ENCODE measurements at places on chromosomes 11 and 22.

DNA sequence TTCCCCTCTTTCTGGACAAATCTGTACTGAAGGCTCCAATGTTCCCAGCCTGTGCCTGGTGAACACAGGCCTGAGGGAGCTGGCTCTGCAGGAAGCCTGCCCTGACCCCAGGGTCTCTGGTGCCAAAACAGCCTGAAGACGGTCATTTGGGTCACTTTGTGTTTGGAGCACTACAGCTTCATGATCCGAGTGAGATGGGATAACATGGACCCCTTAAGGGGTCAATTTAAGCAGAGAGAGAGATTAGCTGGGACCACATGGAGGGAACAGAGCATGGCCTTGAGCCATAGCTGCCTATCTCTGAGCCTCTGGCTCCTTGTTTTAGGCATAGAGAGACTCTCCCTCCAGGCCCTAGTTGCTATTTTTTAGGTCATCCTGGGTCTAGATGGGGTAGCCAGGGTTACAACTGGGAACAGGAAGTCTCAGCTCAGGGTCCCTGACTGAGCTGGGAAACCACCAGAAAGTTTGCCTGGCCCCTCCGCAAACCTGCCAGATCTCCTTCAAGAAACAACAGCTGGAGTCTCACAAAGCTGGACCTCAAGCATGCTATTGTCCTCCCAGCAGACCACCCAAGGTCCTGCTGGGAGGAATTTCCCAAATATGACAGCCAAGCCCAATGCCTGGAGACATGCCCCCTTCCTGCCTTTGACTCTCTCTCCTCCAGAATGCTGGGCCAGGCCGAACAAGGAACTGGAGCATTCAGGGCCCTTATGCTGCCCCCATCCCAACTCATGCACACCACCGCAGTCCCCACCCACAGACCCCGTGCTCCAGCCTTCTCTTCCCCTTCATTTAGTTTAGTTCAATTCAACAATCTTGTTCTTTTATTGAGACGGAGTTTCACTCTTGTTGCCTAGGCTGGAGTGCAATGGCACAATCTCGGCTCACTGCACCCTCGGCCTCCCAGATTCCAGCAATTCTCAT is 4.0 kb downstream of the SLCO2B1 start:
- DNase-seq, result no peak

DNA sequence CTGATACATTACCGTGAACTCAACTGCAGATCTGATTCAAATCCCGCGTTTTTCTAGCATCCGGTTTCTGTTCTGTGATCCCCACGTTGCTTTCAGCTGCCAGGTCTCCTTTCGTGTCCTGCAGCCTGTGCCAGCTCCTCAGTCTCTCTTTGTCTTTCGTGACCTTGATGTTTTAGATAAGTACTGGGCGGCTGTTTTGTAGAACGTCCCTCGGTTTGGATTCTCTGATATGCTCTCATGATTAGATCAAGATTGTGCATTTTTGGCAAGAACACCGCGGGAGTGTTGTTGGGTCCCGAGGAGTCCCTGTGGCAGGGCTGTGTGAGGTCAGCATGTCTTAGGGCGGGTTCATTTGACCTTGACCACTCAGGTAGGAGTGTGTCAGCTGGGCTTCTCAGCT is 38.6 kb downstream of the KCNQ1 start:
- no peak for DNase-seq

- DNase-seq, result no peak
These were observed 180.2 kb downstream of the CHST1 start for GRCh38 chr11:45485070-45485707.

GRCh38 chr22:30574095-30574981 is at the start of gene GAL3ST1:
Gene GAL3ST1, minus strand, starts transcription at chr22:30574665. Its CDS starts 17,273 bp downstream, at chr22:30557392.
- DNase-seq, result no peak

DNA sequence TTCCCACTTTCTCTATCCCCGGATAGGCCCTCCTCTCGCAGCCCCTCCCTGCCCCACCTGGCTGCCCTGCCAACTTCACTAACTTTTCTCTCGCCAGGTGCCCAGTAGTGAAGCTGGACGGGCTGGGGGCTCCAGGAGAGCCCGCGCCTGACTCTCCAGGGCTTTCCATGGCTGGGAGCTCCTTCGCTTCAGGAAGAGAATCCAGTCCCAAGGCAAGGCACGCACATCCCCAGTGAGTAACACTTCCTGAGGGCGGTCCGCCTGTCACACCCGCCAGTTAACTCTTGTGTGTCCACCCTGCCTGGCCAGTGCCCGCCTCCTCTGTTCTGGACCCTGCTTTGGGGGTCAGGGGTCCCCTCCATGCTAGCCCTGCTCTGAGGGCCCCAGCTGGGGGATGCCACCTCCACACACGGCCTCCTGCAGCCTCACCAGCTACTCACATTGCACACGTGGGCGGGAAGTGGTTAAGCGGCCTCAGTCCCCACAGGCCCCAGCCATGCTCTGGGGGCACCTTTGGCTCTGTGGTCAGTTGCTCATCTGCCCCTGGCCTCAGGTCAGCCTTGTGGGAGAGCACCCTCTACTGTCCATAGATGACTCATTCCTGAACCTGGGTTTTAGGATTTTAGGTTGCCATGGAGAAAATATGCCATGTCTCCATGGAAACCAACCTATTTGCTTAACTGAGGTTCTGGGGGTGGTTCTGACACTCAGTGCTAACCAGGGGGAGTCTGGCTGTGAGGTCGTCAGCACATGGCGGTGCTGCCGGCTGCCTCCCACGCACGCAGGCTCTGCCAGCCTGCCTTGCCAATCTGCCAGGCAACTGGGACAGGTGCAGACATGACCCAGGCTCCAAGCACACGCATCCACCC is at the start of gene RIN1:
Gene RIN1, minus strand, starts transcription at position 201 of the 869 bp plus-strand sequence. Its CDS starts 32 bp downstream, at position 169.
- DNase-seq, result peak; percentile 58

DNA sequence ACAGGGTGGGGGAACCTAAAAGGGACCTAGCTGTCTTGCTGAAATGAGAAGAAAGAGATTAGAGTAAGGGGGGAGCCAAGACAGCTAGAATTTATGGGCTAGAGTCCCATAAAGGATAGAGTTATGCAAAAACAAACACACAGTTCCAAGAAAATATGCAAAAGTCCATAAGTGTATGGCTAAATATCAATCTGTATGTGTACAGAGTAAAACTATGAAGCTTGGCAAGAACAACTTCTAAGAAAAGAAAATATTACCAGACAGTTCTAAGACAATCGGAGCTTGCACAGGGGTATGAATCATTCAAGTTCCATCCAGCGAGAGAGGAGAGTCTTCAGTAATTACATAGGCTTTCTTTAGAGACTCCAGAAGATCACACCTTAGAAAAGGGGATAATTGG is 41.8 kb downstream of the GDPD4 start:
- DNase-seq, result no peak

- DNase-seq, result no peak
These were observed 104.7 kb downstream of the KIAA1671 start for GRCh38 chr22:25057013-25057881.

DNA sequence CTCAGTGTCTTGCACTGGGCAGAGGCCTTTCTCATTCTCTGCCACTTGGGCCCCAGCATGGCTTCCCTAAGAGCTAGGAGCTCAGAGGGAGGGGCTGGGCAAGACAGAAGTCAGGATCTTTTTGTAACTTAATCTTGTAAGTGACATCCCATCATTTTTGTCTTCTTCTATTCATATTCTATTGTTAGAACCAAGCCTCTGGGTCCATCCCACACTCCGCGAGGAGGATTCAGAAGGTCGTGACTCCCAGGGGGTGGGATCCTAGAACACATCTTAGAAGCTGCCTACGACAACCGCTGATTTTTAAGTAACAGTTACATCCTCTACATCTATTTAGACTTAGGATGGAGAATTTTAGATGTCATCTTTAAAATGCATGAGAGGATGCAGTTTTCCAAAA is 1.5 kb upstream of the IL17RA start:
- DNase-seq, result no peak

DNA sequence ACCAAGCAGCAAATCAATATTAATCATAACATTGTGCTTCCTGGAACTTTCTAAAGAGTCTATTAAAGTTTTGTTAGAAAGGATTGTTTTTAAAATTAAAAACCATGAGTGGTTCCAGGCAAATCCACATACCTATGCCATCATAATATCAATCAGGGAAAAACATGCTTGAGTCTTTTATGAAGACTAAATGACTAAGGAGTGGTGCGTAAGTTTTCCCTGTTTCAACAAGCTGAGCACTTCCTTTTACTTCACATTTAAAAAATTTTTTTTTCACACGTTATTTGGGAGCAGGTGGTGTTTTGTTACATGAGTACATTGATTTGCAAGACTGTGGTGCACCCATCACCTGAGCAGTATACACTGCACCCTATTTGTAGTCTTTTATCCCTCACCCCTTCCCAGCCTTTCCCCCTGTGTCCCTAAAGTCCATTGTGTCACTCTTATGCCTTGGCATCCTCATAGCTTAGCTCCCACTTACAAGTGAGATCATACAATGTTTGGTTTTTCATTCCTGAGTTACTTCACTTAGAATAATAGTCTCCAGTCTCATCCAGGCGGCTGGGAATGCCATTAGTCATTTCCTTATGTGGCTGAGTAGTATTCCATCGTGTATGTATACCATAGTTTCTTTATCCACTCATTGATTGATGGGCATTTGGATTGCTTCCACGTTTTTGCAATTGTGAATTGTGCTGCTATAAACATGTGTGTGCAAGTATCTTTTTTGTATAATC is 1190.3 kb upstream of the RAG2 start:
- no peak for DNase-seq

DNA sequence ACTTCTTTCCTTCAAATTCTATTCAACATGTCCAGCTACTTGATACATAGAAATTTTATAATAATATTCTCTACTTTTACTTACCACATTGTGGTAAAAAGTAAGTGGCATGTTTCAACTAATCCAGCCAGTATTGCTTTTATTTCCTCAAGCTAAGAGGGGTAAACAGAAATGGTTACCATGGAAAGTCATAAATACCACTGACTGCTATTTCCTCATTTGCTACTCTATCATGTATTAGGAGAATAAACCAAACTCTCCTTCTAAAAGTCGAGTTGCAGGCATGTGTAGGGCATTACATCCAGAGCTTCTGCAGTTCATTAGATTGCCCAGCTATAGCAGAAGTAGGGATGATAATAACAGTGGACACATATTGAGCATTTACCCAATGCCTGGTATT is 208.4 kb downstream of the MAML2 start:
- no peak for DNase-seq

- no peak for DNase-seq
These were observed 99.9 kb upstream of the AMOTL1 start for GRCh38 chr11:94668212-94668793.

DNA sequence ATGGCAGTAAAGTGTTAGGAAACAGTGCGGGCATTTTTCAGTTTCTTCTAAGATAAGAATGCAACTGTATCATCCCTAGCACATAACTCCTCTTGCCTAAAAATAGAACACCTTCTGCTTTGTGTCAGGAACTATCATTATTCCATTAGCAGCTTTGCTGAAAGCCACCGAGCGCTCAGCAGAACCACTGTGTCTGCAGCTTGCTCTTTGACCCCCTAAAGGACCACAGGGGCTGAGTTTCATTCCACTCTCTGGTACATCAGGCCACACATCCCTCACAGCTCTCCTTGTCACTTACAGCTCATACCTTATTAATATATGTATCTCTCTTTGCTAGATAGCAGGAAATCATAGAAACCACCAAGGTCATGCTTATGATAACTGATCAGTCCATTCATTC is 360.2 kb downstream of the KCNA4 start:
- DNase-seq, result no peak

DNA sequence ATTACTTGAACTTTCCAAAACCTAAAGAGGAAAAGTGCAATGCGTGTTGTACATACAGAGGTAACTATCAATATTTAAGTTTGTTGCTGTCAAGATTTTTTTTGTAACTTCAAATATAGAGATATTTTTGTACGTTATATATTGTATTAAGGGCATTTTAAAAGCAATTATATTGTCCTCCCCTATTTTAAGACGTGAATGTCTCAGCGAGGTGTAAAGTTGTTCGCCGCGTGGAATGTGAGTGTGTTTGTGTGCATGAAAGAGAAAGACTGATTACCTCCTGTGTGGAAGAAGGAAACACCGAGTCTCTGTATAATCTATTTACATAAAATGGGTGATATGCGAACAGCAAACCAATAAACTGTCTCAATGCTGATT is 2.1 kb downstream of the ADM start:
- DNase-seq, result no peak

DNA sequence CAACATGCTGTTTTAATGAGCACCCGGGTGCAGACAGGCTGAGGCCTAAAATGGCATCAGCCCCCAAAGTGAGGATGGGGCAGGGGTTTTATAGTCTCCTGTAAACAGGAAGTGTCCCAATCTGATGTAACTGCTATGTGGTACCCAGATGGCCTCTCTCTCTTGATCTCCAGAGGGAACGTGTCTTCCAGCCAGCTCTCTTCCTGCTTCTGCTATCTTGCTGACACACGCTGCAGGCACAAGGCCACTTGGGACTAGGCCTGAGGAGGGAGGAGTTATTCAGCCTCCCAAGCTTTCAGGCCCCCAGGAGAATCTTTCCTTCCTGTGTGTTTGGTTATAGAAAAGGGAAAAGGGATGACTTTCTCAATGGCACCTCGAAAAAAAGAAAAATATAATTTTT is 11.4 kb upstream of the VSTM5 start:
- DNase-seq, result no peak

DNA sequence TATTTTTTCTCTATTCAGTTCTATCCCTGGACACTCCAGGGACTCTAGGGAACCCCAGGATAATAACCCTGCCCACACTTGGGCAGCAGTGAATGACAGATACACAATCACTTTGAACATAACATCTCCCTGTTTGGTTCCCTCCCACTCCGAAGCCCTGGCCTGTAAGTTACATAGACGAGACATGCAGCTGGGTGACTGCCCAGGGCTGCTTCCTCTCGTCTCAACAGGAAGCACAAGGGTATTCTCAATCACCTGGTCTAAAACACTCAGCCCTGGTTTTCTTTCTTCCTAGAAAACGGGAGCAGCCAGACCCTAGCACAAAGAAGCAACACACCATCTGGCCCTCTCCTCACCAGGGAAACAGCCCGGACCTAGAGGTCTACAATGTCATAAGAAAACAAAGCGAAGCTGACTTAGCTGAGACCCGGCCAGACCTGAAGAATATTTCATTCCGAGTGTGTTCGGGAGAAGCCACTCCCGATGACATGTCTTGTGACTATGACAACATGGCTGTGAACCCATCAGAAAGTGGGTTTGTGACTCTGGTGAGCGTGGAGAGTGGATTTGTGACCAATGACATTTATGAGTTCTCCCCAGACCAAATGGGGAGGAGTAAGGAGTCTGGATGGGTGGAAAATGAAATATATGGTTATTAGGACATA is 19.4 kb downstream of the LAYN start:
- no peak for DNase-seq

DNA sequence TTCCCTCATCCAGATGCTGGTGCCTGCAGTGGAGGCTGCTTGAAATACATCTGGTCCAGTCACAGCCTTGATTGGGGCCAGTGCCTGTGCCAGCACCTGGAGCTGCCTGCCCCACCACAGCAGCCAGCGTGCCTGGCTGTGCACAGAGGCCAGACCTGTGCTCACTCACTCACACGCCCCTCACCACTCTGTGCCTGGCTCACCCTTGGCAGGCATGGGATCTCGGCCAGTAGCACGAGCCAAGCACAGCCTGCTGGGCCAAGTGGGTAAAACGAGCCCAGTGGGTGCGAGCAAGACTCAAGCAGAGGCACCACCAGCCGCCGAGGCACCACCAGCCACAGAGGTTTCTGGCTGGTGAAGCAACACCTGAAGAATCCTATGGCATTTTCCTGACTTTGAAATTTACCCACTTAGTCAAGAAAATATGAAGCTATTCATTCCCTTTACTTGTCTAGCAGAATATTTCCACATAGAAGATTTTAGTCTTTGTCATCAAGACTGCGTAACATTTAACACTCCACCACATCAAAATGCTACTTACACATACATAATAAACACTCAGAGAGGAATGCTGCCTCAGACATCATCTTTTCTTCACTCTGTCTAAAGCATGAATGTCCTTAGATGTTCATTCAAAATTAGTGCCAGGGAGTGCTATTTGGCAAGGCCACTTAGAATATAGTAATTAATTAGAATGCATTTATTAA is 424.3 kb upstream of the FAT3 start:
- no peak for DNase-seq
